SK-N-DZ (cell line): ENCODE measurements at places on chromosomes 11 and 22.

GRCh38 chr22:40529821-40530220 lies 106.7 kb downstream of the MRTFA start:
- no peak for DNase-seq

GRCh38 chr22:49199224-49199623 lies 628.4 kb downstream of the BRD1 start:
- DNase-seq, result no peak

DNA sequence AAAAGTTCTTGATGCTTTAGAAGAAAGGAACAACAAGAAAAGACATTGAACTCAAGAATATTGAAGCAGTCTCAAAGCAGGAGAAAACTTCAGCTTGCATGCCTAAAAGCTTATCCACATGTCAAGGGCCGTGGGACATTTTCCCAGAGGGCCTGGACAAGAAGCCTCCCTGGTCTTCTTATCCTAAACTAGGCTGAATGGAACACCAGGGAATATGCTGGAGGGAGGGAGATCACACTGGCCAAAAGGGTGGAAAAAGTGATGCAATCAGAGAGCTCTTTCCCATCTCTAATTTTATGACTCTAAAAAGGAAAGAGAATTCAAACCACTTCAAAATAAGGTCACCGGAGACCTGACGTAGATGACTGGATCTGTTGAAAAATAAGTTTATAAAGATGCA lies 107.2 kb downstream of the MPPED2 start:
- no peak for DNase-seq

DNA sequence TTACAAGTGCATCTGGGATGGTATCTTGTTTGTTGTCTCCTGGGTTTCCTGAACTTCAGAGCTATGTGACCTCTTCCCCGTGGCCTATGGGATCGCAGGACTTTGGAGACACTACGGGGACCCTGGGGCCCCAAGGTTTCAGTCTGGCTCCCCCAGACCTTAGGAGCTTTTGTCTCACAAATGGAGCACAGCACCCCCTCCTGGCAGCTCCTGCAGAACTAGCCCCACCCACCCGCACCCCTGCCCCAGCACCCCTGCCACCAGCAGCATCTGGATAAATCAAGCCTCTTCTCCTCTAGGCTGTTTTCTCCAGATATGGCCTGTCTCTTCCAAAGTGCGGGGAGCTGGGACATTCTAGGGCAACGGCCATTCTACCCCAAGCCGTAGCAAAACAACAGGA lies 10.4 kb downstream of the RCOR2 start:
- no peak for DNase-seq

- DNase-seq, result no peak
Measured at GRCh38 chr22:20153945-20154344, 3.1 kb upstream of the CCDC188 start.

DNA sequence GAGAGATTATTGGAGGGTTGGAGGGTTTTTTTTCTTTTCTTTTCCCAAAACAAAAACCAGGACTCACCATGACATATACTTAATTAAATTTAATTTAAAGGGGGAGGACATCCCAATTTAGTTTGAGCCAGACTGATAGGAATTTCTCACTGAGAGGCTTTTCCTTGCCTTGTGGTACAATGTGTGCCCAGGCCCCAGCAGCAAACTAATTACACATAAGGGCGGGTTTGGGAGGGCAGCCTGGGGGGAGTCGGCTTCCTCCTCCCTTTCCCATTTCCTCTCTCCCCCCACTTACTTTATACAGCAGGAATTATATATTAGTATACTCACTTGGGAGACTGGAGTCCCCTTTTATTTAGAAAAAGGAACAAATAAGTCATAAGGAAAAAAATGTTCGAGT lies 2.9 kb downstream of the TEAD1 start:
- DNase-seq, result peak; percentile 55

GRCh38 chr11:134449713-134450112 lies 37.7 kb upstream of the B3GAT1 start:
- DNase-seq, result no peak

GRCh38 chr11:70771099-70771885 lies 373.0 kb downstream of the CTTN start:
- DNase-seq, result no peak

DNA sequence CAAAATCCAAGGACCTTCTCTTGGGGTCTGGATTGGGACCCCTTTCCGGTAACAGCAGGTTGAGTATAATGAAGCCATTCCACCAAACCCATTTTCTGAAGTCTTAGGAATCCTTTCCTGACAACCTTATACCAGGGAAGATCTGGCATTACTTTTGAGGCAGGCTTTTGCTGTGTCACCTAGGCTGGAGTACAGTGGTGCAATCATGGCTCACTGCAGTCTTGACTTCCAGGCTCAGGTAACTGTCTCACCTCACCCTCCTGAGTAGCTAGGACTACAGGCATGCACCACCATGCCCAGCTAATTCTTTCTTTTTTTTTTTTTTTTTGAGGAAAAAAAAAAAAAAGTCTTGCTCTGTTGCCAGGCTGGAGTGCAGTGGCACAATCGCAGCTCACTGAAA lies 55.8 kb upstream of the TREH start:
- no peak for DNase-seq

DNA sequence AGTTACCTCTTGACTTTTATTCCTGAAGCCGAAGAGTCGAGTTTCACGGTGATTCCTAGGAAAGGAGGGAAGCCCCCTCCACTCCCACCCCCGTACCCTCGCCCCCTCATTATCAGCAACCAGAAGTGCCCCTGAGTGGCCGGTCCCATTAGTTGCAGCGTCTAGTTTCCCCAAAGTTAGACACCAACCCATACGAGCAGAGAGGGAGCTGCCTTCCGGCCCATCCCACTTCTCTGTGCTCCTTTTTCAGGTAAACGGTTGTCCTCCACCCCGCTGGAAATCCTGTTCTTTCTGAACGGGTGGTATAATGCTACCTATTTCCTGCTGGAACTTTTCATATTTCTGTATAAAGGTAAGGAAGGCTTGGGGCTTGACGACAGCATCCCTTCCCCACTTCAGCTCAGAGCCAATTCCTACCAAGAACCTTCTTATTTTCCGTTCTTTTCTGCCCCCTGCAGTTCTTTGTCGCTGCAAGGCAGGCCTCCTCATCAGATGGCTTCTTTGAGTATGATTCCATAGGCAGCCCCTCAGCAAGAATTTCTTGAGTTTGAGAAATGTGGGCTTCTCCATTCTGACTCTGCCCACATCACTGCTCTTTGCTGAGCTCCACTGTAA lies 701 bp downstream of the TMEM216 start:
- peak; percentile 25 for DNase-seq

GRCh38 chr22:22955866-22956535 lies 68.4 kb downstream of the IGLL5 start:
- DNase-seq, result peak; percentile 68

DNA sequence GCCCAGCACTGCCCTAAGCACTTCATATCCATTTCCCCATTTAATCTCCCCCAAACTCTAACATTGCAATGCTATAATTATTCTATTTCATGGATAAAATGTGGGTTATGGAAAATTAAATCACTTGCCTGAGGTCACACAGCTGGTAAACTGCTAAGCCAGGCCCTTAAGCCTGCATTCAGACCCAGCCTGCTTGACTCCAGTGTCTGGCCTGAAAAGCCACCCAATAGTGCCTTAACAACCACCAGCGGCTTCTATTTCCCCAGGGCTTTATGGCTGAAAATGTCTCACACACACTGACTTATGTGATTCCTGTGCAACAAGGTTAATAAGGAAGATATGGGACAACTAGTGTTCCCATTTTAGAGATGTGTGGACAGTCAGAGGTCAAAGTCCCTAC lies 178.5 kb upstream of the SNX19 start:
- DNase-seq, result no peak

GRCh38 chr11:35036639-35037038 lies 102.3 kb upstream of the CD44 start:
- DNase-seq, result peak; percentile 93

GRCh38 chr11:78083021-78083420 lies 3.4 kb upstream of the NDUFC2 start:
- no peak for DNase-seq

DNA sequence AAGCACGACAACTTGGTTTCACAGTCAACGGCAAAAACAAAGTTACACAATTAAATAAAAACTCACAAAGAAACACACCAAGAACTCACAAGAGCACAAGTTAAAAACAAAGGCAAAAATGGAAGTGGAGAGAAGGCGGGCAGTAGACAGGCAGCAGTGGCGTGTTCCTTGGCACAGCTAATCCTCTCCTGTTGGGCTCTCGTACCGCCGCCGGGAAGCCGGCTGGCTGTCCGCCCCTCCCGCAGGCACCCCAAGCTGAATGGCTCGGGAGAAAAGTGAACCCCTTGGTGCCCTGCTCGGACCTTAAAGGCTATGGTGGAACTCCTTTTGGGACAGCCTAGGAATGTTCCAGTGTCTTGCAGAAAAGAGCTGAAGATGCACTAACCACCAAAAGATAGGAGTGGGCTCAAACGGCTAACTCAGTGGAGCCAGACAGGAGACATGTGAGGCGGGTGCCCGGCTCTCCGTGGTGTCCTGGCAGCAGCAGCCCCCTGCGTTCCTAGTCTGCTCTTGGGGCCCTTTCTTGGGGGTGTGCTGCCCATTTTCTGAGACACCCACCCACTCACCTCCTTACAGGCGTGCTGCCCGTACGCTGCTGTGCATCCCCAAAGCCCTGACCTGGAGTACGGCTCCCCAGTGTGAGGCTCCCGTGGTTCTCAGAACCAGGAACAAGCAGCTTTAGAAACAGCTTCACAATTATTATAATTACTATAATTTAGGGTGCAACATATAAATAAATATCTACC lies 86.1 kb upstream of the BID start:
- DNase-seq, result no peak

DNA sequence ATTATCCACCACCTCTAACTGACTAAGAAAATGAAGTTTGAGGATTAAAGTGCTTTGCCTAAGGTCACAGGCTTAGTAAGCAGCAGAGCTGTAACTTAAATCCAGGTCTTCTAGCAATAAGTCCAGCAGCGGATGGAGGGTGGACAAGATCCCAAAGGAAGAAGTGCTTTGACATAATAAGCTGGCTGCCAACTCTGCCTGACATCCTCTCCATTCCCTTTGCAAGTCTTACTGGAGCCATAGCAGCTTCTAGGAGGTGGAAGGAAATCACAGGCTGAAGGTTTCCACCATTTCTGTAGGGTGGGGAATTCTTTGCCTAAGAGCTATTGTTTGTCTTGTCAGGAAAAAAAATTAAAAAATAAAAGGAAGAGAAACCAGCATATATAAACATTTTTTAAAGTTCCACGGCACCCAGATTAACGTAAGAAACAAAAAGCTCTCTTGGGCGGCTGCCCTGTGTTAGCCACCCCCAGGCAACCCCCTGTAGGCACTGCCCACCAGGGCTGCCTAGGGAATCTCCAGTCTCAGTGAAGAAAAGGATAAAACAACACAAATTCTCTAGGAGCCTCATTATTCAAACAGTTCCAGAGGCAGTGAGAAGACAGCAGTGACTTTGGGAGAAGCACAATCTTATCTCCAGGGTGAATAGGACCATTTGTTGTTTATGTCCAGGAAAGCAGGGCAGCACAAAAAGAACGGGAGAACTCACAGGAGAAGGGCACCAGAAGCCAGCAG lies 380.8 kb upstream of the CADM1 start:
- DNase-seq, result no peak

DNA sequence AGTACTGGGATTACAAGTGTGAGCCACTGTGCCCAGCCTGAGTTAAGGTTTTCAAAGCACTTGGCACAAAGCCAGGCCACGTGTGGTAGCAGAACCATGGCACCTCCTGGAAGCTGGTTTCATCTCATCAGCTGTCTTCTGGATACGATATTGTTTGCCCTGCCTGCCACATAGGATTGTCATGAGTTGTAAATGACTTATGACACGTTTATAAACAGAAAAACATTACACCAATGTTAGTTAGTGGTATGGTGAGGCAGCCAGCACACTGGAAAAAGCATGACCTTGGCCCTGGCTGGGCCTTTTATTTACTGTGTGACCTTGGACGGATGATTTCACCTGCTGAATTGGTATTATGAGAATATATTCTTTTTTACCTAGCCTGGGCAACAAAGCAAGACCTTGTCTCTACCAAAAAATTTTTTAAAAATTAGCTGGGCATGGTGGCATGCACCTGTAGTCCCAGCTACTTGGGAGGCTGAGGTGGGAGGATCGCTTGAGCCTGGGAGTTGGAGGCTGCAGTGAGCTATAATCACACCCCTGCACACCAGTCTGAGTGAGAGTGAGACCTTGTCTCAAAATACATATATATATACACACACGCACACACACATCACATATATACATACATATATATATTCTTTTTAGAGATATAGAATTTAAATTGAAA lies 24.0 kb upstream of the MYH9 start:
- DNase-seq, result no peak

DNA sequence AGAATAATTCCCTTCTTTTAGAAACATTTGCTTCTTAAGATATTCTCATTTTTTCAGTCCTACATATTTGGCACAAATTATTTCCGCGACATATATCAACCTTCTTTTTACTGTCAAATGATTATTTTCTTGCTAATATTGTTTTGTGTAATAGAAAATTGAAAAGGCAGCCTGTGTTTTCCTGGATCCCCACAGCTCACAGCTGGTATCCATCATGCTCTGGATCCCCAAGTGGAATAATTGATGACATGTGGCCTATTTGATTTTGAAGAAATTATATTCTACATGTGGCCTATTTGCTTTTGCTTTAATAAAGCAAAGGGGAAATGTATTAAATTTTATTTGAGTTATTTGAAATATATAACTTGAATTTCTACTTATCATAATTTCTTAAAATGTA lies 199.4 kb upstream of the LUZP2 start:
- DNase-seq, result no peak

- no peak for DNase-seq
Measured at GRCh38 chr11:130580372-130580771, 131.9 kb downstream of the ADAMTS15 start.

GRCh38 chr11:87560352-87560751 lies 522.6 kb downstream of the TMEM135 start:
- DNase-seq, result no peak

GRCh38 chr22:44970291-44970690 lies 39.5 kb downstream of the PHF21B start:
- DNase-seq, result no peak
